ENCODE measurements at places on chromosomes 6 and 20.

GRCh38 chr20:63739130-63740069 is at the start of gene SLC2A4RG:
Gene SLC2A4RG (plus strand): TSS chr20:63739776. CDS start chr20:63739913, 137 bp downstream.
- peak; percentile 83 for DNase-seq

GRCh38 chr20:54759589-54759988 is 284.2 kb downstream of the DOK5 start:
- DNase-seq: no peak

- DNase-seq: no peak
Observed at GRCh38 chr20:50821257-50821921, 26.5 kb downstream of the BCAS4 start.

- no peak for DNase-seq
Observed at GRCh38 chr6:134787261-134787877, 162.5 kb downstream of the ALDH8A1 start.
